ENCODE measurements at places on chromosomes 12 and 14.
A peak's percentile ranks its signal among the peaks of the same experiment; 100 is the strongest.

GRCh38 chr14:73606271-73606670 lies 6.0 kb upstream of the ACOT6 start:
- DNase-seq: no peak

DNA sequence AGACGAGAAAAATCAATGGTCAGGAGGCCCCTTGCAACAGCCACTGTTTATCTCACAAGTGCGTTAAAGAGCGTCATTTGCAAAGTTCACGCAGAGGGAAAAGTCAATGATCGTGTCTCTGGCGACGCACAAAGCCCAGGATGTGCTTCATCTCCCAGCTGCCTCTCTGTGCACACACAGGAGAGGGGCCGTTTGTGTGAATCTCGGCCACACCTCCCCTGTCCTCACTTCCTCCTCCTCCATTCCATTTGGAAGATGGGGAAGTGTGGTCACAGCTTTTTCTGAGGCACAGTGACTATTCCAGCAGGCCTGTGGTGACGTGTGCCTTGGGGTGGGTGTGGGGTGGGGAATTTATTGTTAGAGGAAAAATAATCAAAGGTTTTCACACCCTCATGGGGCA lies 90.4 kb downstream of the RBM19 start:
- no peak for DNase-seq

GRCh38 chr12:57027805-57028153 lies 11.4 kb upstream of the TAC3 start:
- no peak for DNase-seq

DNA sequence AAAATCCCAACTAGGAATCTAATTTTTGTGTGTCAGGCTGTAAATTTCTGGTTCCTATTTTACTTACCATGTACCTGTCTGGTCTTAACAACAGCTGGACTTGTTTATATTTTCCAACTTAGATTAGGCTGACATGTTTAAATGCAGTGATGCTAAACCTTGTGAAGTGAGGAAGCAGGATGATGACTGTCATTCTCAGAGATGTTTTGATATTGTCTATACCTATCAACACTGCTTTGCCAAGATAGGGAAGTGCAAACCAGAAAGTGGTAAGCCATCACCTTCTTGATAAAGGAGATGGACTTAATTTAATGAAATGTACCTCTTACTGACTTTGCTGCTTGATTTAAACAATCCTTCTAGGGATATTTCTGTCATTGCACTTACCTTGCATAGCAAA lies 2.1 kb downstream of the BICD1 start:
- DNase-seq: no peak

GRCh38 chr14:99146616-99147365 lies 125.2 kb downstream of the BCL11B start:
- no peak for DNase-seq

GRCh38 chr14:34629657-34630529 lies at the start of gene SNX6:
Gene SNX6 (minus strand): TSS chr14:34630148. CDS start chr14:34630116, 32 bp downstream.
- DNase-seq: peak; percentile 89

GRCh38 chr14:68111097-68111852 lies 291.7 kb downstream of the RAD51B start:
- DNase-seq: no peak

Data from posterior cingulate gyrus (tissue), 11 donors.